ENCODE measurements at places on chromosomes 7 and 10.

- no peak for DNase-seq
Observed at GRCh38 chr10:103763374-103764202, 91.8 kb downstream of the SH3PXD2A start.

DNA sequence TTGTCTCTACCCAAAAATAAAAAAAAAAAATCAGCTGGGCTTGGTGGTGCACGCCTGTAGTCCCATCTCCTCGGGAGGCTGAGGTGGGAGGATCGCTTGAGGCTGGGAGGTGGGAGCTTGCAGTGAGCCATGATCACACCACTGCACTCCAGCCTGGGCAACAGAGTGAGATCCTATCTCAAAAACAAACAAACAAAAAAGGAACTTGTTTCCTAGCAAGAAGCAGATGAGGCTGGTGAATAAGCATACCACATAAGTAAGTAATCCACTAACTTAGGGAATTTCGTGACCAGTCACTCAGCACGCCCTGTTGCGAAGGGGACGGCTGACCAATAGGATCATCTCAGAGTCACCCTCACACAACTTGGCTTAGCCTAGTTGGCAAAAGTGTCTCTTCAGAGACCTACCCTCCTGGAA, 64.6 kb downstream of the CUX1 start:
- DNase-seq = peak; percentile 98

GRCh38 chr7:130352194-130353074, 7.8 kb downstream of the CPA5 start:
- no peak for DNase-seq

DNA sequence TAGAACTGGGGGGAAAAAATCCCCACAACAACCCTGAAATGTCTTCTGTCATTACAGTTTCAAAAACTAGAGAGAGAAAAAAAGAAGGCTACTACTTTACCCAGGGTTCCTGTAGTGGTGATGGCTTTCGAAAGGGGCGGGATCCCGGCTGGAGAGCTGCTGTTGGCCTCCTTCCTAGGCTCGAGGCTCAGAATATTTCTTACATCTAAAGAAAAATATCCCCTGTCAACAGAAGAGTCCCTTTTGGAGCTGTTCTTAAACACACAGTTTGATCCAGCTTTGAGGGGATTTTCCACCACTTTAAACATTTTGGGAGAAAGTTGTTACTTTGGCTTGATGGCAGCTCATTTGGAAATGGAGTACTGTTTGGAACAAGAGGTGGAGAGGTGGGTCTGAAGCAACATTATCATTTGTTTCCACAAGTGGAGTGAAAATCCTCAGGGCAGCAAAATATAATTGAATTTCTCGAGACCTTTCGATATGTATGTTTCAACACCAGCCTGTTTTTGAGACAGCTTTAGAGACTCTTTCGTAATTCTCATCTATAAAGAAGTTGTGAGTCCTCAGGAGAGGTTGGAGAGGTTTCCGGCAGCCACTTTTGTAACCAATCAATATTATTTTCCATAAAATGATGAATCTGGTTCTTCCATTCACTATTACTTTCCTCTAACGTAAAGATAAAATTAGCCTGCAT, 5.1 kb downstream of the HOXA13 start:
- DNase-seq = no peak

GRCh38 chr10:132468651-132469050, 68.9 kb upstream of the INPP5A start:
- no peak for DNase-seq

DNA sequence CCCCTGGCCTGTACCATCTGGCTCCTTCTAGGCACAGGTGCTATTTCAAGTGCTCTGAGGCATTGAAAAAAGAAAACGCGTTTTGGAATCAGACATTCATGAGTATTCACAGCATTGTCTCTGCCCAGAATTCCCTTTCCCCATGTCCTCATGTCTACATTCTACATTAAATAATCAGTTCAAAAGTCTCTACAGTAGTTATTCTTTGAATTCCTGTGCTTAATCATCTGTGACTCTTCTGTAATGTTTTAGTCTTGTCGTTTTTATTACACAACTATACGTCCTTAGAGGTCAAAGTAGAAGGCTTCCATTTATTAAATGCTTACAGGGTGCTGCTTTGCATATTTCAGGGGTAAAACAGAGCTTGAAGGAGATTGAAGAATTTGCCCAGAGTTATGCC, 95.7 kb downstream of the BICC1 start:
- no peak for DNase-seq

DNA sequence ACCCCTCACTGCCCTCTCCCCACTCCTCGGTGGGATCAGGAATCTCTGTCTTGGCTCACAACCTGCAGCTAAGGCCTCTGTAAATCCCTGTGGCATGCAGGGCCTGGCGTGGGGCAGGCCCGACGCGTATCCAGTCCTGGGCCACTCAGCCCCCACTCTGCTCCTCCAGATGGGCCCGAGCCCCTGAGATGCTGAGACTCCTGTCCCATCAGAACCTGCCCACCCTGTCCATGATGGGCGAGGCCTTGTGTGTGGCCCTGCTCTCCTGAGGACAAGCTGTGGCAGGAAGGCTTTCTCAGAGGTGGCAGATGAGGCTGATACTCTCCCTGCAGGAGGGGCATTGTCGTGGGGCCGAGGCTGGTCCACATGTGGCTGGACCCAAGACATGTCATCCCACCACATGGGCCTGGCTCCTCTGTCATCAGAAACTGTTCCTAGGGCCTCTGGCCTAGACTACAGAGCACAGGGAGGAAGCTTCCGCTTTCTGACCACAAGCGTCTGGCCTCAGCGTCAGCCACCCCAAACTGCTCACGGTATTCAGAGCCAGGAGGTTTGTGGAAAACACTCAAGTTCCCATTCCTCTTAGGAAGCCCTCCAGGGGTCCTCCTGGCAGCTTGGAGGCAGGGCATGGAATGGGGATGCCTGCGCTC, 6.0 kb downstream of the ALOX5 start:
- no peak for DNase-seq

- DNase-seq = no peak
Observed at GRCh38 chr10:114615600-114616007, 42.5 kb downstream of the ABLIM1 start.

GRCh38 chr7:119197172-119197876, 972.8 kb downstream of the ANKRD7 start:
- DNase-seq = no peak

DNA sequence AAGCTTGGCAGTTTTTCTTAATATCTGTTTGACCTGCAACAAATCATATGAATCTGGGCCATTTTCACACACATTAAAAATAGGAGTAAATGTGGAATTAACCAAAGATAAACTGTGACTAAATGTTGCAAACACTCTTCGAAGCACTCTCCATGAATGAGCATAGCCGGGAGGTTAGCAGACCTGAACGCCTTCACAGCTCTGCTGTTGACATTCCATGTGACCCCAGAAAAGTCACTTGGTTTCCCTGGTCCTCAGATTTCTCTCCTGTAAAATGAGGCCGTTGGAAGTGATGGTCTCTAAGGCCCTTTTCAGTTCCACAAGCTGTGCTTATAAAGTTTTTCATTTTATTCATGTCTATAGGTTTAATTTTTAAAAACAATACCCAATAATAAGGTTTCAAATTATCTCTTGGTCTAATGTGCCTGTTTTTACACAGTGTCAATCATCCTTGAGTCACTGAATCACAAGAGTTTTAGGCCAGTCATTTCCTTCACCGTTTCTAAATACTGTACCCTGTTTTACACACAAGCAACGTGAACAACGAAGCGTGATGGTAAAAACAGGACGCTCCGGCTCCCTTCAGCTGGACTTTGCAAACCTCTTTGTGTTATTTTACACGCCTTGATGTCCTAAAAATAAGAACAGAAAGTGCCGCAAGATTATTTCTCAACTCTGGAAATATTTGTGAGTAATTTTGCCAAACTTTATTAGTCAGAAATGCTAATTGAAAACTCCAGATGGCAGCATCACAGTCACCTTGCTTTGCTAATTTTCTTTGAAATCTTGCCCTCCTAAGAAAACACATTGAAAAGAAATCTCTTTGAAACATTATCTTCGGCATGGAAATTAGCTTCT, 38.6 kb upstream of the MET start:
- DNase-seq = no peak

- no peak for DNase-seq
Observed at GRCh38 chr10:22900841-22901601, 26.8 kb upstream of the ARMC3 start.

DNA sequence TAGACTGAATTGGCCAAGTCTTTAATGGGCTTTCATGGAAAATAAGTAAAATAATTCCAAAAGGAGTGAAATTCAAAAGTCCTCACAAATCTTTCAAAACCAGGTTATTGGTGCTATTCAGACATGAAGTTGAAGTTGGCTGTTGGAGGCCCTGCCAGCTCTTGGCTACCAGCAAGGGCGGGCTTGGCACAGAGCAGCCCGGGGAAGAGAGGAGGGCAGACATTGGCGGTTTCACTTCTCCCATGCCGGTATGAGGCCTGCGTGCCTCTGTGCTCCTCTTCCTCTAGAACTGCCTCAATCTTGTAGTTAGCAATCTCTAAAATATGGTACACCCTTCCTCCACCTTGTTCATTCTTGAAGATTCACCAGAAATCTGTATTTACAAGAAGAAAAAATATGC, 16.4 kb upstream of the NPS start:
- DNase-seq = no peak

DNA sequence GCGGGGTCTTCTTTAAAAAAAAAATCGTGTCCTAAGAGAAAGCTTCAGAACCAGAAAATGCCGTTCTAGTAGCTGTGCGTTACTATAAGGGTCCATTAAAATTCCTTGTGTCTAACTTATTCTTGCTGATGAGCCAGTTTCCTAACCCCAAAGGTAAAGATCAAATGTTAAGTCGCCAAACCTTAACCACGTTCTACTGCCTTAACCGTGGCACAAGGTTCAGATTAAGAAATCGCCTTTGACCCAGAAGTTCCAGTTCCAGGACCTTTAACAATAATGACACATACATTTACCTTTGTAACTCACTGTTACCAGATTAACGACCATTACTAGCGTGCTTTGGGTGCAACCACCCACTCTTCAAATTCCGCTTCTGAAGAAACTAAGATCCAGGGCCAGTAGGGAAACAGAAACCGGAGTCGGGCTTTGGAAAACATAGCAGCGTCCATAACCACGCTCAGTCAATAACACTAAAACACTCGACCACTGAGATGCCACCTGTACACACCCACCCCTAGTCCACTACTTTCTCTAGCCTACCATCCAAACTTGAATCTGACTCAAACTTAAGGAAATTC, 620 bp downstream of the BET1 start:
- no peak for DNase-seq

DNA sequence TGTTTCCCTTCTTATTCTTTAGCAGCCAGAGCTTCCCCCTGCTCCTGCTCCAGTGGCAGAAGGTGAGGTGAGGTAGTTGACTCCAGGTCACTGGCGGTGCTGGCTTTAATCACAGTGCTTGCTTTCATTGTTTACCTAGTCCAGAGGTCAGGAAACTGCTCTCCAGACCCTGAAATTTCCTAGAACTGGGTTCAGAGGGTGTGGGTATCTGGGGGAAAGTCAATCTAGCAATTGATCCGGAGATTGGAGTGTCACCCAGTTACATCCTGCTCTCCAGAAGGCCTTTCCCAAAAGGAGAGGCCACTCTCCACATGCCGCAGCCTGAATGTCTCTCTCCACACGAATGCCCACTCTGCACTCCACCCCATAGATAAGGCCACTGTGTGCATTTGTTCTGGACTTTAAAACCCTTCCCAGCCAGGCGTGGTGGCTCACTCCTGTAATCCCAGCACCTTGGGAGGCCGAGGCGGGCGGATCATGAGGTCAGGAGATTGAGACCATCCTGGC, 2.1 kb upstream of the MBL2 start:
- DNase-seq = no peak

DNA sequence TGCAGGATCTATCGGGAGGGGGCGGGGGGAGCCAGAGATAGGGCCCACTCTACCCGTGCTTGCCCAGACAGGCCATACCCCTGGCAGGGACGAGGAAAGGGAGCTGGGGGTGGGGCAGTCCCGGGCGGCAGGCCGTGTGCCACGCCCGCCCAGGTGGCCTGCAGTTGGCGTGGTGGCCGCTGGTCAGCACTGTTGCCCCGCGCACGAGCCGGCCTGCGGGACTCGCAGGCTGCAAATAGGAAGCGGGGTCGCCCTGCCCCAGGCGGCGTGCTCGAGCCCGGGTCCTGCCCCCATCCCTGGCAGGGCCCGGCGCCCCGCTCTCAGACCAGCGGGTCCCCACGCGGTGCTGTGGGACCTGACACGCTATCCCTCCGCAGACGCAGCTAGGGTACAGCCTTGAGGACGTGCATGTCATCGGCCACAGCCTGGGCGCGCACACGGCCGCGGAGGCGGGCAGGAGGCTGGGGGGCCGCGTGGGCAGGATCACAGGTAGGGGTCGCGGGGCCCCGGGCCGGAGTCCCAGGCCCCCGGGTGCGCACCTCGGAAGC, 6.7 kb downstream of the PNLIPRP2 start:
- no peak for DNase-seq

- DNase-seq = no peak
Observed at GRCh38 chr7:126040114-126041045, 1110.8 kb upstream of the POT1 start.

DNA sequence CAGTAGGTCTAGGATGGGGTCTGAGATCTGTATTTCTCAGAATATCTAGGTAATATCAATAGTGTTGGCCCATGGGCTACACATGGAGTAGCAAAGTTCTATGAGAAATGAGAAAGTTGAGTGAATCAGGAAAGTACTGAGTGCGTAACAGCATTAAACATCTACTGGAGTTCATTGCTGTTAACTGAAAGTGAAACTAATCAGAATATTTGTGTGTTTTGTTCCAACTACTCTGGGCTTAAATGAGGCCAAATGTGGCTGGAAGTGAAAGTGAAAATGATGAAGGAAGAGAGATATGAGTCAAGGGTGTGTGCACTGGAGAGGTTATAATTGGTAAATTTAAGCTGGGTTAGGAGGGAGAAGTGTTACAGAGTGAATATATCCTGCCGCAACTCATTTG, 46.5 kb downstream of the TMEM106B start:
- DNase-seq = no peak
